Stimulated activated CD8-positive, alpha-beta memory T cell treated with anti-CD3 and anti-CD28 coated beads, Interleukin-2, amount 100 ng/mL, for 1 hour (primary cell): ENCODE measurements at places on chromosomes 7 and 10.

- no peak for DNase-seq
Measured at GRCh38 chr10:91887272-91888076, 21.8 kb downstream of the FGFBP3 start.

DNA sequence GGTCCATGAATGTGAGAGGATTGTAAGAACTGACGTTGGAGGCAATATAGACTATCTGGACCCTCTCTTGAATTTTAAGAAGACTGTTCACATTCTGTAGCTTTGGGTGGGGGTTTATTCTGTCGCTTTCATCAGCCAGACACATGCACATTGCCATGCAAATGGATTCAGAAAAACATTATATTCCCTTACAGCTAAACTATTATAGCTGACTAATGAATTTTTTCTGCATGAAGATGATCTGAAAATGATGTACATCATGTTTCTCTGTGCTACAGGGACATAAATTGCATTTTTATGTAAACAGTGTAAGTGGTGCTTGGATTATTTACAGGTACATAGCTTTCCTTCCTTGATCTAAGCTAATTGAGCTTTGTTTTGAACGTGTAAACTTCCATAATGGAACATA is 1.5 kb downstream of the MET start:
- no peak for DNase-seq

DNA sequence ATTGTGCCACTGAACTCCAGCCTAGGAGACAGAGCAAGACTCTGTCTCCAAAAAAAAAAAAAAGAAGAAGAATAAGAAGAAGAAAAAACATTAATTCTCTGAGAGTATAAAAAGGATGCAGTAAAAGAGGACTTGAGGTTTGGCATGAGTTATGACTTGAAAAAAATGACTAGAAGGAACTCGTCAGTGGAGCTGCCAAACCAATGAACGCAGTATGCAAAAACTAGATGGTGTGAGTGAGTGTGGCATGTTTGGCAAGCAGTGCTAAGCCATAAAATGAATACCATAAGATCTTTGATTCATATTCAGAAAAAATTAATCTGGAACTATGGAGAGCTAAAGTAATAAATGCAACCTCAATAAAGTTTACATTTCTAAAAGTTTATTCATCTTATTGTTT is 68.6 kb upstream of the MEOX2 start:
- DNase-seq, result no peak

DNA sequence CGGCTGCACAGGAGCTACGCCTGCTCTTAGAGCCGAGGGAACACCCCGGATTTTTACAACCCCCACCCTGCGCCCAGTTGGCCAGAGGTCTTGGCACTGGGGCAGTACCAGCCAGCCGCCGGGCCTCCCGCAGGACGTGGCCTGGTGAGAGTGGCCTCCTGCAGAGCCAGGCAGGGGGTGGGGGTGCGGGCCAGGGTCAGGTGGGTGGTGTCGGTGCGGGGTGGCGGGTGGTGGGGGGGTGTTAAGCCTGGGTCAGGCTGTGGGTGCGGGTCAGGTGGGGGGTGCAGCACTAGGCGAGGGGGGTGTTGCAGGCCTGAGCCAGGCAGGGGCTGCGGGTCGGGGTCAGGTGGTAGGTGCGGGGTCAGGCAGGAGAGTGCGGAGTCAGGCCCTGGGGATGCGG is 647 bp downstream of the ECHS1 start:
- no peak for DNase-seq

- no peak for DNase-seq
Measured at GRCh38 chr10:3342771-3343170, 170.2 kb upstream of the PITRM1 start.

- DNase-seq, result no peak
Measured at GRCh38 chr7:127047521-127047920, 205.2 kb downstream of the GRM8 start.
